ENCODE measurements at places on chromosomes 16 and 17. TPM values are rescaled to one million over a fixed set of nuclear protein-coding genes. Genes with fewer than 3 reads are reported as not detected.

The KRT27 gene
- not detected for polyA plus RNA-seq

The WFIKKN2 gene
- polyA plus RNA-seq, result not detected

The ITGAL gene
- 135 TPM for polyA plus RNA-seq

The ASPA gene
- polyA plus RNA-seq, result not detected

The GRAP gene
- 97.6 TPM for polyA plus RNA-seq

The DHODH gene
- polyA plus RNA-seq, result 9.6 TPM

The PROCA1 gene
- polyA plus RNA-seq, result 1.4 TPM

The CBFA2T3 gene
- polyA plus RNA-seq, result 0.26 TPM

The TEDC2 gene
- 0.84 TPM for polyA plus RNA-seq

The C1QTNF8 gene
- polyA plus RNA-seq, result not detected

The KIF2B gene
- not detected for polyA plus RNA-seq

GRCh38 chr17:74237321-74237720, 23.9 kb downstream of the TTYH2 start:
- no peak overlapping the region for H3K4me3 ChIP-seq
- H3K4me1 ChIP-seq, result no peaks in the 10 kb centered on the region
- no peak for DNase-seq
- H3K27ac ChIP-seq, result no peak overlapping the region

GRCh38 chr17:45338023-45338781, 21.4 kb upstream of the MAP3K14 start:
- no peaks in the 10 kb centered on the region for H3K36me3 ChIP-seq
- no peak overlapping the region for H3K27ac ChIP-seq
- no peaks in the 10 kb centered on the region for H3K4me1 ChIP-seq
- H3K27me3 ChIP-seq, result no peaks in the 10 kb centered on the region
- no peak overlapping the region for H3K4me3 ChIP-seq

DNA sequence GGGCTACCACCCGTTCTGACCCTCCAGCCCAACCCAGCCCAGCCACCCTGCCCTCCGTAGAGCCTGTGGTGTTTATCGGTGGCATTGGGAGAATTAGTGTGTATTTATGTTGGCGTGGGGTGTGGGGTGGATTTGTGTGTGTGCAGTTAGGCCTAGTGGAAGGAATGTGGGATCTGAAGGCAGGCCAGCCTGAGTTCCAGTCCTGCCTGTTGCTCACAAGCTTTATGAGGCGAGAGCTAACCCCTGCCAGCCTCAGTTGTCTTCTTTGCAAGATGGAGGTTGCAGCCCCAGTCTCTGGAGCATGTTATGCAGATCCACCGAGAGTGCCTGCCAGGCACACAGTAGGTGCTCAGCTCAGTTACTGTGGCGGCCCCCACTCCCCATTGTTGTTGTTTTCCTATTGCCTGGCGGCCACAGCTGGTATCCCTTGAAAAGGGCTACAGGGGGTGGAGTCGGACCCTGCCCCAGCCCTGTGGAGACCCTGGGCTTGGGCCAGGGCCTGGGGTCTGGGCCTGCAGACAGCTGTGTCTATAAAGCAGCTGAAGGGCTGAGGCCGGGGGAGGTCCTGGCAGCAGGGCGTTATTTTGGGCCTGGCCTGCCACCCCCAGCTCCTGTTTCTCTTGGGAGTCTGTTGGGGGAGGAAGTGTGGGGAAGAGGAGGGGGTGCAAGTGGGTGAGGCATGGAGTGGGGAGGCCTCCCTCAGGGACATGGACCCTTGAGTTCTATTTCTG, 5.1 kb downstream of the ERBB2 start:
- no peaks in the 10 kb centered on the region for H3K27me3 ChIP-seq
- H3K4me1 ChIP-seq, result peaks cover 7% of the 10 kb centered on the region
- H3K36me3 ChIP-seq, result no peaks in the 10 kb centered on the region
- no peak for DNase-seq
- no peak overlapping the region for H3K27ac ChIP-seq

GRCh38 chr17:27582696-27583095, 48.3 kb upstream of the LGALS9 start:
- H3K4me3 ChIP-seq, result no peak overlapping the region
- no peaks in the 10 kb centered on the region for H3K27me3 ChIP-seq
- DNase-seq, result no peak
- H3K36me3 ChIP-seq, result no peaks in the 10 kb centered on the region
- no peaks in the 10 kb centered on the region for H3K4me1 ChIP-seq

- no peaks in the 10 kb centered on the region for H3K27me3 ChIP-seq
- H3K27ac ChIP-seq, result no peak overlapping the region
- H3K36me3 ChIP-seq, result no peaks in the 10 kb centered on the region
- no peak for DNase-seq
- H3K4me3 ChIP-seq, result no peak overlapping the region
Measured at GRCh38 chr17:60590070-60590469, 9.9 kb upstream of the PPM1D start.

GRCh38 chr16:80914379-80915078, 92.2 kb downstream of the CMC2 start:
- no peak overlapping the region for H3K27ac ChIP-seq
- no peak overlapping the region for H3K4me3 ChIP-seq
- H3K4me1 ChIP-seq, result no peaks in the 10 kb centered on the region
- H3K27me3 ChIP-seq, result no peaks in the 10 kb centered on the region
- no peaks in the 10 kb centered on the region for H3K36me3 ChIP-seq

DNA sequence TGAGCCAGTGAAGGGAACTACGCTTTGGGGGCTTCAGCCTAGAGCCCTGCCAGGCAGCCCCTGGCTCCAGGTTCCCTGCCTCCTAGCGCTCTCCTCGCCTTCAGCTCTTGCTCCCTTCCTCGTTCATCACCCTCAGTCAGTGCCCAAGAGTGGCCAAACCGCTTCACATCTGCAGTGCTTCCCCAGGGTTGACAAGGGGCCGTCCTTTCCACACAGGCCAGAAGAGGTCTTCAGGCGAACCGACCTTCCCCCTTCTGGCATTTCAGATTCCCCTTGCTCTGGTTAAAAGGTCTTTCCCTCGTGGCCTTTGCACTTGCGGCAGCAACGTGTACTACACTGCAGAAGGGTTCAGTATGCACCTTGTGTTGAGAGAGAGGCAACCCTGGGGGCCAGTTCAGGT, 4.1 kb downstream of the RASD1 start:
- no peak overlapping the region for H3K27ac ChIP-seq
- H3K27me3 ChIP-seq, result no peaks in the 10 kb centered on the region
- no peak overlapping the region for H3K4me3 ChIP-seq
- H3K4me1 ChIP-seq, result no peaks in the 10 kb centered on the region

DNA sequence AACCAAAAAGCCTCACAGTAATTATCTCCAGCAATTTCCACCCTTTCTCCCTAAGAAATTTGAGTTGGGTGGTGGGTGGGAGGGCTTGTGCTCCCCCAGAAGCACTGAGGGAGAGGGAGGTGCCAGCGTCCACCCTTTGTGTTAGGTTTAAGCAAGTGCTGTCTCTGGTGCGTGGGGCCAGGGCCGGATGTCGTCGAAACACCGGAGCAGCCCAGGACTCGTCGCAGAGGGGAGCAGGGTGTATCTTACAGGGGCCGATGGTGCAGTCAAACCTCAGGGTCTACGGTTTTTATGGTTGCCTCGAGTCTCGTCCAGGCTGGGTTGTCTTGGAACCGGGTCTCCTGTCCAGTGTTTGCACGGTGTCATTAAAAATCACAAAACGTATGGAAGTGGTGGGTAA, 35.3 kb downstream of the METRNL start:
- no peak overlapping the region for H3K4me3 ChIP-seq
- no peaks in the 10 kb centered on the region for H3K27me3 ChIP-seq
- H3K4me1 ChIP-seq, result no peaks in the 10 kb centered on the region
- H3K36me3 ChIP-seq, result no peaks in the 10 kb centered on the region
- H3K27ac ChIP-seq, result no peak overlapping the region

GRCh38 chr17:57419940-57420550, 163.7 kb downstream of the MSI2 start:
- no peaks in the 10 kb centered on the region for H3K27me3 ChIP-seq
- peaks cover 5% of the 10 kb centered on the region for H3K4me1 ChIP-seq
- no peak for DNase-seq
- H3K27ac ChIP-seq, result no peak overlapping the region

- no peak overlapping the region for H3K27ac ChIP-seq
- H3K36me3 ChIP-seq, result no peaks in the 10 kb centered on the region
- H3K4me3 ChIP-seq, result no peak overlapping the region
- no peaks in the 10 kb centered on the region for H3K4me1 ChIP-seq
- H3K27me3 ChIP-seq, result no peaks in the 10 kb centered on the region
Measured at GRCh38 chr17:21772321-21772720, 80.0 kb downstream of the KCNJ18 start.

- DNase-seq, result no peak
- H3K27ac ChIP-seq, result no peak overlapping the region
- no peaks in the 10 kb centered on the region for H3K36me3 ChIP-seq
- no peaks in the 10 kb centered on the region for H3K27me3 ChIP-seq
- H3K4me3 ChIP-seq, result no peak overlapping the region
Measured at GRCh38 chr16:74070237-74070636, 226.4 kb upstream of the PSMD7 start.

GRCh38 chr17:47317119-47317518, 6.6 kb upstream of the EFCAB13 start:
- H3K4me1 ChIP-seq, result no peaks in the 10 kb centered on the region
- no peak overlapping the region for H3K4me3 ChIP-seq
- H3K27me3 ChIP-seq, result no peaks in the 10 kb centered on the region
- no peak for DNase-seq
- H3K36me3 ChIP-seq, result no peaks in the 10 kb centered on the region
- H3K27ac ChIP-seq, result no peak overlapping the region

DNA sequence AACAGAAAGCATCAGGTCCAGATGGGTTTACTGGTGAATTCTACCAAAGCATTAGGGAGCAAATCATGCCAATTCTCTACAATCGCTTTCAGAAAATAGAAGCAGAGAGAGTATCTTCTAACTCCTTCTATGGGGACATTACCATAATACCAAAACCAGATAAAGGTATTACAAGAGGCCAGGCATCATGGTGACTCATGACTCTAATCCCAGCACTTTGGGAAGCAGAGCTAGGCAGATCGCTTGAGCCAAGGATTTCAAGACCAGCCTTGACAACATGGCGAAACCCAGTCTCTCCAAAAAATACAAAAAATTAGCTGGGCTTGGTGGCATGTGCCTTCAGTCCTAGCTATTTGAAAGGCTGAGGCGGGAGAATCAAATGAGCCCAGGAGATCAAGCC, 23.0 kb downstream of the HBQ1 start:
- no peaks in the 10 kb centered on the region for H3K4me1 ChIP-seq
- no peaks in the 10 kb centered on the region for H3K27me3 ChIP-seq
- DNase-seq, result no peak
- peaks cover 17% of the 10 kb centered on the region for H3K36me3 ChIP-seq

- no peak for DNase-seq
- H3K27ac ChIP-seq, result no peak overlapping the region
- no peaks in the 10 kb centered on the region for H3K36me3 ChIP-seq
- no peaks in the 10 kb centered on the region for H3K4me1 ChIP-seq
Measured at GRCh38 chr16:46762583-46762982, 14.4 kb upstream of the MYLK3 start.

- no peaks in the 10 kb centered on the region for H3K4me1 ChIP-seq
- no peak overlapping the region for H3K27ac ChIP-seq
- H3K27me3 ChIP-seq, result no peaks in the 10 kb centered on the region
- H3K36me3 ChIP-seq, result no peaks in the 10 kb centered on the region
Measured at GRCh38 chr17:3030096-3030495, 33.3 kb downstream of the OR1D5 start.

DNA sequence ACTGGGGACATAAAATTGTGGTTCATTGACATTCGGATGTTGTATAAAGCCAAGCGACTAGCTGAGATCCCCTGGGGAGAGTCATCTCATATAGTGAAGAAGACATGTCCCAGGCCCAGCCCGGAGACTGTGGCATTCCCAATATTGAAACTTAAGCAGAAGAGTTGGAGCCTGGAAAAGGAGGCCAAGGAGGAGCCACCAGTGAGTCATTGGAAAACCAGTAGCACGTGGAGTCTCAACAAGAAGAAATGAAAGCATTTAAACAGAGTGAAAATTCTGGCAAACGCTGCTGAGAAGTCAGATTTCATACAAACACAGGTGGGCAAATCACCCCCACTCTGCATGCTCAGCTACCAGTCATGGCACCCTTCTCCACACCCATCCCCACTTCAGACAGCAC, 9.4 kb upstream of the ELAC2 start:
- no peaks in the 10 kb centered on the region for H3K27me3 ChIP-seq
- no peaks in the 10 kb centered on the region for H3K4me1 ChIP-seq
- no peak overlapping the region for H3K27ac ChIP-seq
- no peaks in the 10 kb centered on the region for H3K36me3 ChIP-seq
- H3K4me3 ChIP-seq, result no peak overlapping the region

GRCh38 chr17:63156986-63157385, 191.0 kb downstream of the TANC2 start:
- no peak overlapping the region for H3K27ac ChIP-seq
- H3K4me1 ChIP-seq, result no peaks in the 10 kb centered on the region
- no peaks in the 10 kb centered on the region for H3K36me3 ChIP-seq
- H3K4me3 ChIP-seq, result no peak overlapping the region
- no peaks in the 10 kb centered on the region for H3K27me3 ChIP-seq

- DNase-seq, result no peak
- H3K27me3 ChIP-seq, result peaks cover 32% of the 10 kb centered on the region
- peak within 1 kb of the TSS; percentile 62 for H3K4me3 ChIP-seq
- no peak within 1 kb of the TSS for H3K27ac ChIP-seq
- no peaks in the 10 kb centered on the region for H3K36me3 ChIP-seq
- peaks cover 15% of the 10 kb centered on the region for H3K4me1 ChIP-seq
Measured at GRCh38 chr17:48626245-48627117, at the start of gene HOXB9. HOXB9 (minus strand) TSS chr17:48626358; CDS start chr17:48626269, 89 bp downstream.

GRCh38 chr16:77840093-77840492, 51.7 kb downstream of the VAT1L start:
- no peaks in the 10 kb centered on the region for H3K36me3 ChIP-seq
- H3K27ac ChIP-seq, result no peak overlapping the region
- no peaks in the 10 kb centered on the region for H3K27me3 ChIP-seq
- H3K4me1 ChIP-seq, result no peaks in the 10 kb centered on the region
- DNase-seq, result no peak

Data from naive thymus-derived CD4-positive, alpha-beta T cell (primary cell).